RCC 7860 (cell line): ENCODE measurements at places on chromosomes 4 and X.

DNA sequence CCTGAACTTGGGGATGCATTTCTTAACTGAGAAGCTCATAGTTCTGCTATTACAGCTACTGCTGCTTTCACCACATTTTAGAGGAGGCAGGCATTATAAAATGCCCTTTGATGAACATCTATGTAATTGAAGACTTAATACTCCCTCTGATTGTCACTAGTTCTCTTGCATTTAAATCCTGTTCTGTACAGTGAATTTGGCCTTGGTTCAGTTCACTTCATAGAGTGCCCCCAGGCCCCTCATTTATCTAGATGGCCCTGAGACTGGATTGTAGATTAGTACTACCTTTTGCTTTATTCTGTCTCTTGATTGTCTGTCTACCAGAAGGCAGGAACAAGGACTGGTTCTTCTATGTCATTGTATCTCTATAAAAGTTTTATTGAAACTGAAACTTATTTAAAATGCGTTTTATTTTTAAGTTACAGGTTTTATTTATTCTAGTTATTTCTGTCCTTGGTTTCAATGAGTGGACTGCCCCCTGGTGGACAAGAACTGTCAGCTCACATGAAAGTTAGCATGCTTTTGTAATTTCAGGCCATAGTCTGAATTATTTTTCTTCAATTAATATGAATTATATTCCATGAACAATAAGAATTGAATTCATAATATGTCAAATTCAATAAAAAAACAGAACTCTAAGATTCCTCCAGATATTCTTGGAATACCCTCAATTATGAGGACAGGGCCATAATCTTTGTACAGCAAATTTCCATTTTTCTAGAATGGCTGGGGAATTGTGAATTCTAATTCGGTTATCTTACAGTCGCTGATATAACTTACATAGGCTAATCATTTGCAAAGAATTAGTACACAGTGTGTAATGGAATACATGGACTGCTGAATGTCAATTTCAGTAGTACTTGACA, 47.2 kb upstream of the TMEM33 start:
- DNase-seq = peak; percentile 6

DNA sequence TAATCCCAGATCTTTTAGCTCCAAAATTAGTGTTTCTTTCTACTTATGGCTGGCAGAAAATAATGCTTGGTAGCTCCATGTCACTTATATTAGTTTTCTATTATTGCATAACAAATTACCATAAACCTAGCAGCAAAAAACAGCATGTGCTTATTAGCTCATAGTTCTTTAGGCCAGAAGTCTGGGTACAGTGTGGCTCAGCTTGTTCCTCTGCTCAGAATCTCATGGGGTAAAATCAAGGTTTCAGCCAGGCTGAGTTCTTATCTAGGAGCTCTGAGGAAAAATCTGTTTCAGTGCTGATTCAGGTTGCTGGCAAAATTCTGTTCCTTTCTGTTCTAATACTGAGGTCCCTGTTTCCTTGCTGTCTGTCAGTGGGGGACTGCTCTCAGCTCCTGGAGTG, 101.1 kb downstream of the CT47B1 start:
- DNase-seq = no peak

DNA sequence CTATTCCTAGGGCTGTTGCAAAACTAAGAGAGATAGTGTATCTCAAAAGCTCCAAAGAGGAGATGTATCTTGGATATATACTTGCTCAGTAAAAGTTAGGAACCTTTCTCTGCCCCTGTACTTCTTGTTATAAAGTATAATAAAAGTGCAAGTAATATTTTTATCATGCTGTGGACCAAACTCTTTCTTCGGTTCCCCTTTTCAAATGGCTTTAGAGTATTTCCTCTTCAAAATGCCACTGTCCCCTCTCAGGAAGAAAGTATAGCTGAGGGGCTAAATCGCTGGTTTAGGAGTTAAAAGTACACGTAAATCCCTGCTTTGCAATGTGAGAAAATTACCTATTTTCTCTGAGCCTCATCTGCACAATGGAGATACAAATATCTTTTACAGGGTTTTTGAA, 169.1 kb upstream of the FTHL17 start:
- DNase-seq = no peak

- no peak for DNase-seq
Observed at GRCh38 chr4:3638080-3638795, 106.0 kb upstream of the LRPAP1 start.
